ENCODE measurements at places on chromosomes 1 and 21.

GRCh38 chr1:163973586-163973985, 585.4 kb upstream of the PBX1 start:
- no peak for DNase-seq

DNA sequence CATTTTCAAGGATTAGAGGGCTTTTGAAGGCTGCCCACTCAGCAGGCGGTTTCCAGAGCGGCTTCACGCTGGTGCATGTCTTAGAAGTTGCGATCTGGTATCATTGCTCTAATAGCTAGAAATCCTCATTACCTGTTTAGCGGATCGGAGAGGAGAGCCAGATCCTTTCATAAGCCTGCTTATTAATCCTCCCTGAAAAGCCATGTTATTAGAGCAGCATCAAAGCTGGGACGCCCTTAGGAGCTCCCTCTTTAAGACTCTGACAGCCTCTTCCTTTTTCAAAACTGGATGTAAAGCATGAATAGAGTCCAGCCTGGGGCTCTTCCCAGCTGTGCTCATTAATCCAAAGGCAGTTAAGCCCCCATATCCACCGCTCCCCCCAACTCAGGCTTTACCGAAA, 13.9 kb upstream of the CTSE start:
- DNase-seq, result no peak

DNA sequence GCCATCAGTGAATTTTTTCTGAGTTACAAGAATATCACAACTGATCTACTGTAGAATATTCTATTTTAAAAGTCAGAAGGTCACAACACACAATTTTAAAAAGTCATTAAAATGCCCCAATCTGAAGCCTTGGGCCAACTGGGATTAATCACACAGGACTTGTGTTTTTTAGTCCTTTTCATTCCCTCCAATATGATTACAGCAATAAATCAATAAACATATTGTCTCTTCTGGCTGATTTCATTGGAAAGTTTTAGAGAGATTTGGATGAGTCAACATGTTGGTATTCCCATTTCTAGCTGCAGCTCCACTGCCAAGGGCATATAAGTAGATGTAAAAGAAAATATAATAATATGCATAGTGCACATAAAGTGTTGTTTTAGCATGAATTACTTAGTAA, 85.8 kb downstream of the NIBAN1 start:
- DNase-seq, result no peak

- no peak for DNase-seq
Observed at GRCh38 chr1:6447818-6448748, 17.9 kb downstream of the TNFRSF25 start.

DNA sequence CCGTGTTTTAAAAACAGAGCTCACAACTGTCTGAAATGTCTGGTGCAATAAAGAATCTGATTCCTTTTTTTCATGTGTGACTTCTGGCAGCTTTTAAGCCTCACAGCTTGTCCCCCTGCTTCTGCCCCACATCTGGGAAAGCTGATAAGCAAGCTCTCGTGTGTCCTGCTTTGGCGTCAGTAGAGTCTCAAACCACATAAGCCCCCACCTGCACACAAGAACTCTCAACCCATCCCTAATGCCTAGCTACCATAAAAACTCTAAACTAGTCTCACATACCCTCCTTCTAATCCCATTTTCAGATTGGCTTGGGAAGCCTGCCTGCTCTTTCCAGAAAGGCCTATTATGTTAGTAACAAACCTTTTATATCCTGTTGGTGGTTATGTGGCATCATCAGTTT, 94.6 kb upstream of the DAB1 start:
- no peak for DNase-seq

- DNase-seq, result no peak
Observed at GRCh38 chr1:20346433-20346832, 55.8 kb downstream of the VWA5B1 start.

DNA sequence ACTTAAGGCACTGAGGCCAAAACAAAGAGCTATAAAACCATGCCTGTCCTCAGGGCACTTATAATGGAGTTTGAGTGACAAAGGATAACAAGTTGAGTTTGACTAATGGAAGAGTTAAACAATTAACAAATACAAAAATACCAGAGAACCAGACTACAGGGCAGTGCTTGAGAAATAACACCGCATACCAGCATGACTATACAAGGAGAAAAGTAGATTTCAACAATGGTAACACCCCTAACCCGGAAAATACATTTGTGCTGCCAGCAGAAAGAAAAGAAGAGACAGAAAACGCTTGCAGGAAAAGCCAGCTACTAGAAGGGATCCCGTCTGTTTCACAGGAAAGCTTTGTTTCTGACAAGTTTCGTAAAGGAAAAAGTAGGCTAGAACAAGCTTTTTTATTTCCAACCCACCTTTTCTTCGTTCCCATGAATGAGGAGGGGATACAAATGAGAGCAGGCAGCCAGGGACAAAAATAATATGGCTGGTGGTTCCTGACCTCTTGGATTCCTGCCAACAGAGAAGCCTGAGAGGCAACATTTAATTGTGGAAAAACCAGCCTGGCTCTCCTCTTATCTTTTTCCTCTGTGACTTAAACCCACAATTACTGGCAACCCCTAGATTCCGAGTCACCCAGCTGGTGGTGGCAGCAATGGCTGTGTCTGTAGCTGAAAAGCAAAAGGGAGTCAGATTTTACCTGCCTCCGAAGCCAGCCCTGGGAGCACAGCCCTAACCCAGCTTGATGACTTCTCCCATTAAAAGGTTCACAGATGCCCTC, 56.5 kb downstream of the WLS start:
- DNase-seq, result no peak

- DNase-seq, result no peak
Observed at GRCh38 chr1:180854001-180854400, 58.7 kb upstream of the KIAA1614 start.

DNA sequence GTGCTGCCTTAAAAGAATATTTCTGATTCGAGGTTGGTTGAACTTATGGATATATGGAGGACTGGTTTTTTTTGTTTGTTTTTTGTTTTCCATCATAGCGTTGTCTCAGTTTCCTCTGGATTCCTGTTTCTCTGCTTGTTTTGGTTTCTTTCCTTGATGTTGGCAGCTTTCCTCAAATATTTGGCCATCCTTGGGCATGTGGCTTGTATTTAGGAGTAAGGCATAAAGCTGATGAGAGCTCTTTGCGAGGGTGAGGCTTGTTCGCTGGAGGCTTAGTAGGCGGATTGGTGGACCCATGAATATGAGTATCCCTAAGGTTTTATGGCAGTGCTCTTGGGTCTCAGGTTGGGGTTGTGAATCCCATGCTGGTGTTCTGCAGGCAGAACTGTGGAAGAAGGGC, 22.9 kb downstream of the DYRK1A start:
- no peak for DNase-seq
